ENCODE measurements at places on chromosomes 7 and 10.

- DNase-seq: no peak
Measured at GRCh38 chr7:18762189-18762588, 266.6 kb downstream of the HDAC9 start.

GRCh38 chr7:128351296-128352152 is 7.8 kb upstream of the RBM28 start:
- DNase-seq: no peak

DNA sequence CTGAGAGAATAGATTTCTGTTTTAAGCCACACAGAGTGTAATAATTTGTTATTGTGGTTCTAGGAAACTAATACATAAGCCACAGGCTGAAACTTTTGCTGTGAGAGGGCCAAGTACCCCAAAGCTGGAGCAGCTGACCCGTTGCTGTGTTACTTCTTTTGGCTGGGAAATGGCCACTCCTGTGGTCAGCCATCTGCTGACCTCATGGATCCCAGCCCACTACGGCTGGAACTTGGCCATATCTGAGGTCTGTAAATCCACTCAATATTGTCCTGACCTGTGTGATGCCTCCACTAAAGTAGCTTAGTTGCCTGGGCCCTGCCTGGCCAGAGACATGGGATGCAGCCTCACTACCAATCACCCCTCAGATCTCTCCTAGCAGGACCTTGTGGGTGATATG is 17.4 kb upstream of the LOXL4 start:
- no peak for DNase-seq

GRCh38 chr7:37070471-37070870 is 346.2 kb upstream of the AOAH start:
- DNase-seq: no peak

GRCh38 chr10:95403700-95404461 is 113.1 kb upstream of the PDLIM1 start:
- no peak for DNase-seq

DNA sequence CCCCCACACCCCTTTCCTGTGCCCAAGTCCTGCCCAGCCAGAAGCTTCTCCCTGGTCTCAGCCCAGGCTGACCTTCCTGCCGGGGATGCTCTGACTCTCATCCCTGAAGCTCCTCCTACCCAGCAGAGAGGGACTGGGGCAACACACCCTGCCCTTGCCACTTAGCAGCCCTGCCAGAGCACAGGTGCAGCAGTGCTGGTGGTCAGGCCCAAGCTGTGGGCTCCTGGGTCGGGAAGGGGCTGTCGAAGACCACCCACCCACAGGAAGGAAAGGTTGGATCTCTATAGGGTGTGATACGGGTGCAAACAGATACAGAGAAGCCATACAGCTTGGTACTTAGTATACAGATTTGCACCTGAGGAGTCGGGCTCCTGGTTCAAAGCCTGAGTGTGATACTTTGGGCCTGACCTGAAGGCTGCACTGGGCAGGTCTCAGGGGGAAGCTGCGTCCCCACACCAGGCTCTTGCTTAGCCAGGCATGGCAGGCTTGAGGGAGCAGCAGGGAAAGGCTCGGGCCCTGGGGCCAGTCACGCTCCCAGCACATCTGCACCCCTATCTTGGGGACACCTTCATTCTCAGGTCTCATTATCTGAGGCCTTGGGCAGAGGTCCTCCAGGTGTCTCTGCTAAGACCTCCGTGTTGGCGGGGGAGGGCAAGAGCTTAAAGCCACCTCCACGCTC is 47.3 kb downstream of the TCERG1L start:
- no peak for DNase-seq
